Amygdala (tissue), 56 donors: ENCODE measurements at places on chromosomes 4 and X.

DNA sequence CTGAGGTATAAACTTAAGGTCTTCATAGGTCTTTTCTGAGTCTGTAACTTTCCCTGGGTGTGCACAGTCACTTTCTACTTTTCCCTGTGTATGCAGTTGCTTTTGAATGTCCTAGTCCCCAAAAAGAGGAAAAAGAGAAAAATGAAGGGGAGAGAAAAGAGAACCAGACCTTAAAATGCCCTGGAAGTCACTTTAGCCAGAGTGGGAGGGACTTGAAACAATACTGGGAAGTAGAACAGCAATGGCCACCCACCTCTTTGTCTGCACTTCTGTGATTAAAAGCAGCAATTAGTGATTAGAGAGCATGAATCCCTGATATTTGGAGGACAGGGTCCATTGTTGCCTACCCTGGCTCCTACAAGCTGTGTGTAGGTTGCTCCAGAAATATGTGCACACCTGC is 36.1 kb downstream of the ZCCHC13 start:
- DNase-seq: no peak

DNA sequence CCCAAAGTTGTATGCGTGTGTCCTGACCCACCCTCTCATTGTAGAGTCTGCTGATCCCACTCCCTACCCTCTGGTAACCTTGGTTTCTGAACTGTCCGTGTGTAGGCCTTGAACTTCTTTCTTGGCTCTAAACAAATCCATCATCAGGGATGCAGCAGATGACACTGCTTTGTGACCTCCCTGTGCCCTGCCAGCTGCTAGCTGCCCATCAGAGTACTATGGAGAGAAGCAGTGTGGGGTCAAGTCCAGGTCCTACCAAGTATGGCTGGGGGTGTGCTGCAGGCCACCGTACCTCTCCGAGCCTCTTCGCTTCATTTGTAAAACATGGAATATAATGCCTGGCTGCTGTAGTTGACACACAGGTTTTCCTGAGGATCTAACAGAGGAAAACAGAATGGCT is 183.5 kb upstream of the RBPJ start:
- no peak for DNase-seq

DNA sequence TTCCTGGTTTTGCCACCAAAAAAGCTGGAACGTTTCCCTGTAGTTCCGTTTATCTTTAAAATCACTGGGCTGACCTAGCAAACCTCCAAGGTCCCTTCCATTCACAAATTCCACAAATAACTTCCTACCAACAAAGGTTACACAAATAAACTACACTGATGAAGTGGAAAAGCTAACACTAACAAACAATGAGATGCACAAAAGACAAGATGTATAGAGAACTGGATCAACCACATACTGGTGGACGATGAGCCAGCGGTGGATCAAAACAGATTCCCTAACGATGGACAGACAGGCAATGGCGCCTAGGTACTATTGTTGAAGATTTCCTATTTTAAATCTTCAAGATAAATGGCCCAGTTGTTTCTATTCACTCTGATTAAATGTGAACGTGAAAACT is 15.5 kb downstream of the AFAP1 start:
- no peak for DNase-seq

DNA sequence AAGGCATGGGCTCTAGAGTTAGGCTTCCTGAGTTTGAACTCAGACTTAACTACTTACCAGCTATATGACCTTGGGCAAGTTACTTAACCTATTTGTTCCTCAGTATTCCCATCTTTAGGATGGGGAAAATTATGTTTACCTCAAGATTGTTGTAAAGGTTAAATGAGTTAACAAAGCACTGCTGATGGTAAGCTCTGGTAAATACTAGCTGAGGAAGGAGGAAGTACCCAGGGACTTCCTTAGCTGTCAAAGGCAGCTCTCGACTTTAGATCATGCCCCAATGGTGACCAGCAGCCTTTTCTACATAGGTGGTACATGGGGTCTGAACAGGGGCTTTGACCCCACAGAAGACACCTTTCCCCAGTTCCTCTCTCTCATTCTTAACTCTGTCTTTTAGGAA is 20.1 kb downstream of the ATP7A start:
- DNase-seq: no peak

GRCh38 chrX:13742397-13743176 is 8.0 kb downstream of the OFD1 start:
- DNase-seq: no peak

GRCh38 chrX:49268702-49269009 is 937 bp upstream of the PPP1R3F start:
- DNase-seq: no peak

GRCh38 chr4:110454441-110454840 is 21.5 kb upstream of the ENPEP start:
- no peak for DNase-seq

- no peak for DNase-seq
These were observed 119.2 kb downstream of the IRF2 start for GRCh38 chr4:184355111-184355604.
